Stimulated activated CD8-positive, alpha-beta memory T cell treated with anti-CD3 and anti-CD28 coated beads, Interleukin-12 subunit alpha, Interleukin-12 subunit beta, amount 100 ng/mL, for 1 hour (primary cell): ENCODE measurements at places on chromosomes 6 and 20.

GRCh38 chr6:149235130-149235561 is 82.4 kb upstream of the TAB2 start:
- no peak for DNase-seq

DNA sequence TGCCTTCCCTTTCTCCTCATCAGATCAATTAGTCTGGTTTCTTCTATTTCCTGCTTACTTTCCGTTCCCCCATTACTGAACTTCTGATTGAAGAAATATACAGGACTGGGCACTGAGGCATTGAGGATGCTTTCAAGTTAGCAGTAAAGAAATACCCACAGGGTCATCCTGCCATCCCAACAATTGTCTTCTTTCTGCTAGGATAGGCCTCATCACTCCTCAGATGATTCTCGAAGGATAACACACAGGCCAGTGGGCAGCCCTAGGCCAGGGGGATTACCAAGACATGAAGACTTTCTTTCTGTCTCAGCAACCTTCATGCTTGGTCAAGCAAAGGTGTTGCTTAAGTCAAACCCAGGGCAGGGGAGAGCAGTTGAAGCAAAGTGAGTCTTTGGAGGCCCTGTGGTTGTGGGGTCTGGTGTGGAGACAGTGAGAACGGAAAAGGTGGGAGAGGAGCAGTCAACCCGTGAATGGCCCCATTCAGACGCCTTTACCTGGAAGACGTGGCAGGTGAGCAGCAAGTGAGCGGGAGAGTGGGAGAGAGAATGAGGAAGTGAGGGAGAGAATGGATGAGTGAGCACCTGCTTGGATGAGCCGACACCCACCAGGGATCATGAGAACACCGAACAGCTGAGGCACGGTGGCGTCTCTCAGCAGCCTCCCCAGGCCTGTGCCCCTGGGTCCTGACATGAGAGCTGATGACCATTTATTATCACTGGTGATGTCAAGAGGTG is 462.9 kb downstream of the PREX1 start:
- DNase-seq, result no peak

DNA sequence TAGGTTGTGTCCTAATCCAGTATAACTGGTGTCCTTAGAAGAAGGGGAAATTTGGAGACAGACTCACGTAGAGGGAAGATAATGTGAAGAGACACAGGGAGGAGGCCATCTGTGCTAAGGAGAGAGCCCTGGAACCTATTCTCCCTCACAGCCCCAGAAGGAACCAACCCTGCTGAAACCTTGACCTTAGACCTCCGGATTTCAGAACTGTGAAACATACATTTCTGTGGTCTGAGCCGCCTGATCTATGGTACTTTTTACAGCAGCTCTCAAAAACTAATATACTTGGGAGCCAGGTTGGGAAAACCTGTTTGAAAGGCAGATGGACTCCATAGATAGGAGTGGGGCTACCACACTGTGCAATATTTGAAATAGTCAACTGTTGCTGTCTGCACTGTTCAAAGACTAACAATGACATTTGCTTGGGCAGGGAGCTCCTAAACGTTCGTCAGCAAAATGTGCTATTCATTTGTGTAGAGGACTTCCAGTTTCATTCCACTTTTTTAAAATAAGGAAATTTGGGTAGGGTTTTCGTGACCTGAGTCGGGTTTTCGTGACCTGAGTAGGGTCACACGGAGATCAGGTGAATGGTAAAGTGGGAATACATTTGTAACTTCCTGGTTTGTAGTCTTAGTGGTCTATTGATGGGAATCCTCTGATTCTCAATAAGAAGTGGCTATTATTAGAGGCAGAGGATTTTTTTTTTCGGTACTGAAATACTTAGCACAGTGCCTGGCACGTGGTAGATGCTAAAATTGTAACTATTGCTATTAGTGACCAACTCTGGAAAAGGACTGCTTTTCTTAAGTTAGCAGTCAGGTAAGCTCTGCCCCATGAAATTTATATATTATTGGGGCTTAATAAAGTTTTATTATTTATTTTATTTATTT is 11.4 kb downstream of the TAGAP start:
- DNase-seq, result no peak

- DNase-seq, result no peak
Observed at GRCh38 chr6:80343511-80343910, 237.0 kb downstream of the BCKDHB start.

DNA sequence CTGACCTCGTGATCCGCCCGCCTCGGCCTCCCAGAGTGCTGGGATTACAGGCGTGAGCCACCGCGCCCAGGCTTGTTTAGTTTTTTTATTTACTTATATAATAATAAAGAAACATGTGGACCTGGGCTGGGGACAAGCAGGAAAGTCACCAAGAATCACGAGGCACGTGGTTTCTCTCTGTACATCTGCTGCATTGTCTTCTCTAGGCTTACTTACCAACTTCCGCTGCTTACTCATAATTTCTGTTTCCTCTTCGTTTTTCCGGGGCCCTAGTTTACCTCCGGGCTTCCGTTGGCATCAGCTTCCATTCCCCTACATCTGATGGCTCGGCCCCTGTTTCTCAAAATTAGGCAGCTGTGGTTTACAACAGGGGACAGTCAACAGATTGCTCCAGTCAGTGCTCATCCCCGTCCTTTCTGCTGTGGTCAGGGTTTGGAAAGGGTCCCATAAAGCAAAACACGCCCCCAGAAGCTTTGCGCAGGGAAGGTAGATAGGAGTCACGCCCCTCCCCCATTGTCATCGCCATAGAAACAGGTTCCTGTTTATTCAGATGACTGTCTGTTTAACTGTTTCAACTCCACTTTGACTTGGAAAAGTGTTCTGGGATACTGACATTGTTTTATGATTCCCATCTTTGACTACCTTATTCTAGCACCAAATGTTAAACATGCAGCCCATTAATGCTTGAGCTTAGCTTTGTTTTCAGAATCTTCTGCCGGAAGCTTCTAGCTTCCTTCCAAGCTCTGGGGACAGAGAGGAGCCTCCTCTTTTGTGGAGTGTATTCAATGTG is 31.9 kb upstream of the TXLNB start:
- peak; percentile 73 for DNase-seq

GRCh38 chr20:50194831-50195523 is 4.3 kb downstream of the CEBPB start:
- DNase-seq, result no peak

DNA sequence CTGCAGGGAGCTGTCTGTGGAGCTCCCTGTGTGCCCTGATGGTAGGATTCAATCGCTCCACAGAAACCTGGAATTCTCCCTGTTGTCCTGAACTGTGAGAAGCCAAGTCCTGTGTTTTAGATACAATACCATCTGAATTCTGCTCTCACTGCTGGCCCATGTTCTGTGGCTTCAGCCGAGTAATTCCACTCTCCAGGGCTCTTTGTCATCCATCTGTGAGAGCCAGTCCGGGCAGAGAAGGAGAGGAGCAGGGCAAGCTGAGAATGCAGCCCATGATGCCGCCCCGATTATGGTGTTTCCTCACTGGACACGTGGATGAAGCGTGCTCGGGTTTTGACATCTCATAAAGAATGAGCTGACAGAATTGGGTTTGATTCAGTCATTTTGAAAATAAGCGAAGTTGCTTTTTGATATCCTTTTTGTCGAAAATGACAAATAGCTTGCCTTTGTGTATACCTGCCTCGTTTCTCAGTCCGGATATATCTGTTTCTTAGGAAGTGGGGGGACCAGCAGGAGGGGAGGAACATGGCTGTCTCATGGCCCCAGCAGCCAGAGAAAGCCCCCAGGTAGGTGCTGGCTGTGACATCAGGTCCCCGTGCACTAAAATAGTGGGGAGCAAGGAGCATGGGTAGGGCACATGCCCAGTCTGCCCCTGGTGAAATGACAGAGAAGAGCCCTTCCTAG is 8.2 kb upstream of the CD93 start:
- DNase-seq, result no peak

- no peak for DNase-seq
Observed at GRCh38 chr6:56671651-56672461, 29.2 kb upstream of the DST start.

DNA sequence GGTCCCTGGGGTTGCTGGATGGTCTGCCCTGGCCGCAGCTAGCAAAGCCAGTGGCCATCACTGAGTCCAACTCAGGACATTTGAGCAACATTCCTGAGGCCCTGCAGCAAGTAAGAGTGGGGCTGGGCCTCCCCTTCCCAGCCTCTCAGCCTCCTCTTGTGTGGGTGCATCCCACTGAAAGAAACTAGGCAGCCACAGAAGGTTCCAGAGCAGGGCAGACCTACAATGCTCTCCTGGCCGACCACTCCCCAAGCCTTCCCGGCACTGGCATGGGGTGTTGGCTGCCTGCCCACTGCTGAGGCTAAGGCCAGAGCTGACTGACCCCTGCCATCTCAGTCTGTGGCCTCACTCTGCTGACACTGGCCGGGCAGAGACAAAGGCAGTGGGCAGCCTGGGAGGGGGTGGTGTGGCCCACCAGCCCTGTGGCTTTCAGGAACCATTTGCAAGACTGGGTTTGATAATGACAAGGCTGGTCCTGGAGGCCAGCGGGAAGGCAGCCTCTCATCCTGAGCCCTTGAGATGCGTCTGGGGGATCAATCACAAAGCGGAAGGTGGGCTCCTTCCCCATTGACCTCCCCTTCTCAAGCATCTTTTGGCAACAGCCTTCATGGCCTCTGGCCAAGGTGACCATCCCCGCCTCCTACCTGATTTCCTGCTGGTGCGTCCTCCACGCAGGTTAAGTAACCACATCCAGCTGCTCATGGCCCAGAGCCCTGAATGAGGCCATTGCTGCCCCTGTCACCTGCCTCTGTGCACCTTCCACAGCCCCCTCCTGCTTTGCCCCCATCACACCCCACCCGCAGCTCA is 9.6 kb downstream of the DLGAP4 start:
- DNase-seq, result no peak

GRCh38 chr6:142303176-142303533 is 1.3 kb downstream of the ADGRG6 start:
- DNase-seq, result no peak

DNA sequence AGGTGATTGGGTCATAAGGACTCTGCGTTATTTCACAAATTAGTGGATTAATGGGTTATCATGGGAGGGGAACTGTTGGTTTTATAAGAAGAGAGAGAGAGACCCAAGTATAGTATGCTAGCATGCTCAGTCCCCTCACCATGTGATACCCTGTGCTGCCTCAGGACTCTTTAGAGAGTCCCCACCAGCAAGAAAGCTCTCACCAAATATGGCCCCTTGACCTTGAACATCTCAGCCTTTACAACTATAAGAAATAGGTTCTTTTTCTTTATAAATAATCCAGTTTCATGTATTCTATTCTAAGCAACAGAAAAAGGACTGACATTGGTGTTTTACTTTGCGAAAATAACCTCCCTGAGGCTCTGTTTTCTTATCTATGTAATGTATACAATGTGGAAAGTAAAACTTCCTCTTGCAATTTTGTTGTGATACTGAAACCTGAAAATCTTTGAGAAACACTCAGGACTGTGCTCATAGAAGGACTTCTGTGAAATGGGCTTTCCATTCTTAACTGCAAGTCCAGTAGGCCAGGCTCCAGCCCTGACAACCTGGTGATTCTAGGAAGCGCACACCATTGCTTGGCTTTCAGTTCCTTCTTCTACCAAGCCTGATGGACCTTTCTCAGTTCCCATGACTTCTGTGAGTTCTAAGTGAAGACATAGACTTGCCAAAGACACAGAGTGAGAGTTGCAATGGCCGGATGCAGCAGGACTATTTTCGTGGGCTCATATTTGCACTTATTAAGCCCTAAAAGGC is 21.9 kb downstream of the SIRPD start:
- DNase-seq, result no peak

GRCh38 chr6:157625764-157626163 is 197.3 kb upstream of the SNX9 start:
- DNase-seq, result no peak

DNA sequence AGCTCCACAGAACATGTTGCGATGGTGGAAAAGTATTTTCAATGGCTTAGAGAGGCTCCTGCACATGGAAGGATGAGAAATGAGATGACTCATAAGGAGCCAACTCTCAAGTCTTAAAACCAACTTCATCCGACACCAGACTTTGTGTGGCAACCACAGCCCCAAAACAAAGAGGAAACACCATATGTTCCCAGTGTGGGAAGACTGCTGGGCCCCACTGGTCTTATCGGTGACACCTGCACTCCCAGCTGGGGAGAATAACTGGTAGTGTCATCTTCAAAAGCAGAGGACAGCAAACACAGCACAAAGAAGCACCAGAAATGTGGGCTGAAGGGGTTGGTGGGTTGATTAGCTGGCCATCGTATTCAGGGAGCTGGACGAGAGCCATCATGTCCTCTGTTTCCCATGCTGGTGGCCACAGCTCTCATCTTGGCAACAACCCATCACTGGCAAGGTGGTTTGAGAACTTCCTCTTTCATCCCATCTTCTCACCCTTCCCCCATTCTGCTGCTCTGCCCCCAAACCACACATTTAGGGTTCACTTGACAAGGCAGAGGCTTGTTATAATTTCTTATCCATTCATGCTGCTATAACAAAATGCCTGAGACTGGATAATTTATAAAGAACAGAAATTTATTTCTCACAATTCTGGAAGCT is 46.0 kb upstream of the TASP1 start:
- DNase-seq, result no peak

- no peak for DNase-seq
Observed at GRCh38 chr6:22106961-22107360, 189.9 kb downstream of the PRL start.

DNA sequence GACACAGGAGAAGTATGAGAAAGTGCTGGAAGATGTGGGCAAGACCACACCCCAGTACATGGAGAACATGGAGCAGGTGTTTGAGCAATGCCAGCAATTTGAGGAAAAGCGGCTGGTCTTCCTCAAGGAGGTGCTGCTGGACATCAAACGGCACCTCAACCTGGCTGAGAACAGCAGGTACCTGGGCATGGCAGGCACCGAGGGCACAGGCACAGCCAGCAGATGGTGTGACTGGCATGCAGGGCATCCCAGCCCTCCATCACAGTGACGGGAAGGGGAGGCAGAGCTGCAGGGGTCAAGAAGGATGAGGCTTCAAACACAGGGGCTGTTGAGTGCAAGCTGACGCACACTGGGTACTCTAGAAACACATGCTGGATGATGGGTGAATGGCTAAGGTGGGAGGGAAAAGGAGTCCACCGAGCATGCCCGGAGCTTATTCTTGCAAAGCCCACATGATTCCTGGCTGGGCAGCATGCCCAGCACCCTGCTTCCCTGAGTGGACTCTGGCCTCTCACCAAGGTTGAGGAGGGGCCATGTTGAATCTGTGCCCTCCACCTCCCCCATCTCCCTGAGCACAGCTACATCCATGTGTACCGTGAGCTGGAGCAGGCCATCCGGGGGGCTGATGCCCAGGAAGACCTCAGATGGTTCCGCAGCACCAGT is 26.3 kb downstream of the SPDEF start:
- no peak for DNase-seq

GRCh38 chr6:163836876-163837690 is 422.6 kb downstream of the QKI start:
- no peak for DNase-seq
